Activated CD8-positive, alpha-beta memory T cell treated with anti-CD3 and anti-CD28 coated beads, Interleukin-2, amount 10 ng/mL, durations not matched to agents 7 days and 5 days (primary cell): ENCODE measurements at places on chromosomes 1 and 21. TPM values are rescaled to one million over a fixed set of nuclear protein-coding genes. Genes with fewer than 3 reads are reported as not detected.

Gene USH2A
- not detected for total RNA-seq

Gene MTARC1
- not detected for total RNA-seq

Gene CFAP45
- total RNA-seq = 1.6 TPM

Gene LIN28A
- total RNA-seq = not detected

Gene SLC30A2
- total RNA-seq = not detected

Gene PRR9
- total RNA-seq = not detected

Gene RAD54L
- total RNA-seq = 57.2 TPM

GRCh38 chr1:158901623-158902022 lies 29.7 kb upstream of the PYHIN1 start:
- H3K4me3 ChIP-seq = no peak overlapping the region
- no peak for DNase-seq
- H3K4me1 ChIP-seq = no peaks in the 10 kb centered on the region
- H3K36me3 ChIP-seq = no peaks in the 10 kb centered on the region

DNA sequence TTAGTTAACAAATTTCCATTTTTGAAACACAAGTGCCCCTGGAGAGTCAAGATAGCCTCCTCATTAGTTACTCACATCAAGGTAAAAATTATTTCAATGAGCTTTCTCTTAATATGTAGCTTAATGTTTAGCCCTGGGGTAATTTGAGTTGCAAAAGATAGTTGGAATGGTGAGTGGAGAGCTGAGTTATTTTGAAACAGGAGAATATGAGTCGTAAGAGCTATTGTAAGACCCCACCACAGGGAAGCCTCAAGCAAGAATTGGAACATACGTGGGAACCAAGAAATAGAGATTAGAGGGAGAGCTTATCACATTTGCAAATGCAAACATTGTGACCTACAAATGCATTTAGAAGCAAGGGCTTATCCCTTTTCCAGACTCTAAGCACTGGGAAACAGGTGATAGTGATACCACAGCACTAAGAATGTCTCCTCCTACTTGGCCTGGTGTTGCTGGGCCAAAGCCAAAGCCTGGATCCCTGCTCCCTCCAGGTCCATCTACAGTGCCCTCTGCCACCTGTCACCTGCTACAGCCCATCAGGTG lies 635.1 kb downstream of the PTPRC start:
- no peaks in the 10 kb centered on the region for H3K4me1 ChIP-seq
- H3K27me3 ChIP-seq = peaks cover 5% of the 10 kb centered on the region
- H3K4me3 ChIP-seq = no peak overlapping the region

GRCh38 chr1:161258439-161259344 lies at the start of gene PCP4L1:
TSS of gene PCP4L1 (plus strand) at chr1:161258745. CDS start at chr1:161258975, 230 bp downstream.
- peak within 1 kb of the TSS; percentile 53 for H3K4me3 ChIP-seq
- no peak within 1 kb of the TSS for H3K27ac ChIP-seq
- peaks cover 60% of the 10 kb centered on the region for H3K27me3 ChIP-seq

DNA sequence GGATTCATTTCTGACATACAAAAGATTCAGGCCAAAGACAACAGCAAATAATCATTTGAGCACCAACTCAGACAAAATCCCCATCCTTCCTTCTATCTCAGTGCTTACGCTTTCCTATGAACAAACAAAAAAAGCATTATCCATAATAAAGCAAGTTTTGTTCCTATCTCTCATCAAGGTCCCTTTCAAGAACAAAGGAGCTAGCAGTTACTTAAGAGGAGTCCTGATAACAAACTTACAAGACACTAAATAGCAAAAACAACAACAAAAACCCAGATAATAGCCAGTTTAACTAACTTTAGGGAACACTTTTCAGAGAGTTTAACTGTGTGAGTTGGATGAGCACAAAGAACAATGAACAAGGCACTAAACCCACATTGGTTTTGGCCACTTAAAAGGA lies 10.5 kb downstream of the EVI5 start:
- DNase-seq = no peak
- no peak overlapping the region for H3K27ac ChIP-seq
- peaks cover 53% of the 10 kb centered on the region for H3K27me3 ChIP-seq
- H3K4me1 ChIP-seq = no peaks in the 10 kb centered on the region
- no peak overlapping the region for H3K4me3 ChIP-seq

GRCh38 chr1:21212126-21212525 lies 35.4 kb upstream of the EIF4G3 start:
- H3K4me1 ChIP-seq = peaks cover 11% of the 10 kb centered on the region
- DNase-seq = no peak
- H3K4me3 ChIP-seq = no peak overlapping the region
- H3K36me3 ChIP-seq = no peaks in the 10 kb centered on the region
- H3K27me3 ChIP-seq = no peaks in the 10 kb centered on the region

DNA sequence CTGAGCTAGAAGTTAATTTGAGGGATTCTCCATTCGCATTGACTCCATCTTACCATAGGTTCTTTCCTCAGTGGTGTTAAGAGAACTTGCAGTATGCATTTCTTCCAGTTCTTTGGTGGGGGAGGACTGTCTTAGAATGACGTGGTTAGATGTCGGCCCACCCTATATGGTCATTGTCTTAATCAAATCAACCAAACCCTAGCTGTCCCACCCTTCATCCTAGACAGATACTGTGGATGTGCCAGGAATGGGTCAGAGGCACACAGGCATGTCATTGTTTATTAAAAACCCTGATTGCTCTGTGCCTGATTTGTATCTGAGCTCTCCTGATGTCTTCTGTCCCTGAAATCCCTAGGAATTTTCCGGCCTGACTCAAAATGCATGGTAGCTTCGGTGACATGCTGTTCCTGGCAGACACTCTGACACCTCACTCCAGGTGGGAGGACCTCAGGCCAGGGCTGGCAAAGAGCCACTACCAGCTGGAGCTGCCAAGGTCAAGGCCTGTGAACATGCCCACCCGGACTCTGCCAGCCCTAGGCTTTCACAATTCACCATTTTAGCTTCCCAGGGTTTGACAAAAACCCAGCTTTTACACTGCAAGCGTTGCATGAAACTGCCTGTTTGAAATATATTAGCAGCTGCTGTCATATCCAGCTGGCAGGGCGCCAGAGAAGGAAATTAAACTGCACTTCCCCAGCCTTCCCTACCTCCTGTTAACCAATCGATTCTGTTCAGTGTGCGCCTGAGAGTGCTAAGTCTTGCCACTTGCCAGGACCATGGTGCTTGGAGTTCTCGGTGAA lies 134.0 kb downstream of the FAM78B start:
- no peak for DNase-seq
- H3K27me3 ChIP-seq = peaks cover 8% of the 10 kb centered on the region
- H3K4me3 ChIP-seq = no peak overlapping the region
- H3K36me3 ChIP-seq = no peaks in the 10 kb centered on the region
- H3K27ac ChIP-seq = no peak overlapping the region
- no peaks in the 10 kb centered on the region for H3K4me1 ChIP-seq

DNA sequence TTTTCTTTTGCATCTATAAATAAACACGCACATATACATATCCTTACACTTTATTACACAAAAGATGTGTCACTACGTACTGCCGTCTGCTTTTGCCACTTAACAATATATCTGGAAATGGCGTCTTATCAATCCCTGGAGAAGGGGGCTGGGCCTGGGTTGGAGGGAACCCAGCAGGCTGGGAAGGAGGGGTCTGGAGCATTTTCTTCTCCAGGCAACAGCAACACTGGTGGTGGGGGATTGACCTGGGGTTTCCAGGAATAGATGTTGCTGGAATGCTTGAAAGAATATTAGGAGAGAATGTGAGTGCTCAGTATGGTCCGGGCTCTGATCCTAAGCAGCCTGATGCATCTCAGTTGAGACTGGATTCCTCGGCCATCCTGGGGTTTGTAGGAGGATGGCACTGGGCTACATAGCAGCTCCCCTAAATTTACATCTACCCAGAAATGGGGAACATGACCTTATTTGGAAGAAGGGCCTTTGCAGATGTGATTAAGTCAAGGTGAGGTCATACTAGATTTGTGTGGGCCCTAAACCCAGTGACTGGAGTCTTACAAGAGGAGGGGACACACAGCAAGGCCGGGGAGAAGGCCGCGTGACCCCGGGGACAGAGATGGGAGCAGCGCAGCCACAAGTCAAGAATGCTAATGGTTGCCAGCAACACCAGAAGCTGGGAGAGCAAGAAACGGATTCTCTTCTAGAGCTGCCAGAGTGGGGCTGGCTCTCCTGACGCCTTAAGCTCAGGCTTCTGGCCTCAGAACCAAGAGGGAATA lies 98.6 kb downstream of the SIK1 start:
- H3K4me3 ChIP-seq = no peak overlapping the region
- H3K36me3 ChIP-seq = no peaks in the 10 kb centered on the region
- H3K4me1 ChIP-seq = peaks cover 9% of the 10 kb centered on the region
- H3K27me3 ChIP-seq = peaks cover 11% of the 10 kb centered on the region
- no peak overlapping the region for H3K27ac ChIP-seq

DNA sequence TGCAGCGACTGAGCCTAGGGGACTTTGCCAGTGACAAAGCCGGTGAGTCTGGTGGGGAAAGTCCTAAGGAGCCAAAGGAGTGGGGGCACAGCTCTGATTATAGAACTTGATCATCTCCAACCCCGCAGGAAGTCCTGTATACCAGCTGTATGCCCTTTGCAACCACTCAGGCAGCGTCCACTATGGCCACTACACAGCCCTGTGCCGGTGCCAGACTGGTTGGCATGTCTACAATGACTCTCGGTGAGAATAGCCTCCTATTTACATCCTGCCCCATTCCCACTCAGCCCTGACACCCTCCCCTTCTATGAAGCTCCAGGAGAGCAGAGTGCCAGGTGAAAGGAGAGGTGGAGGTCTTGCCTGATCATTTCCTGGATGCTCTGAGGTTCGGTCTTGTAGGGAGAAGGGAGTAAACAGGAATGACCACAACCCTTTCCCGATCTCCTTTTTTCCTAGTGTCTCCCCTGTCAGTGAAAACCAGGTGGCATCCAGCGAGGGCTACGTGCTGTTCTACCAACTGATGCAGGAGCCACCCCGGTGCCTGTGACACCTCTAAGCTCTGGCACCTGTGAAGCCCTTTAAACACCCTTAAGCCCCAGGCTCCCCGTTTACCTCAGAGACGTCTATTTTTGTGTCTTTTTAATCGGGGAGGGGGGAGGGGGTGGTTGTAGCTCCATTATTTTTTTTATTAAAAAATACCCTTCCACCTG lies 1.2 kb upstream of the PPOX start:
- H3K27me3 ChIP-seq = no peaks in the 10 kb centered on the region
- peak overlapping the region; percentile 95 for H3K27ac ChIP-seq
- peak overlapping the region; percentile 83 for H3K4me3 ChIP-seq
- no peak for DNase-seq
- H3K36me3 ChIP-seq = peaks cover 14% of the 10 kb centered on the region

DNA sequence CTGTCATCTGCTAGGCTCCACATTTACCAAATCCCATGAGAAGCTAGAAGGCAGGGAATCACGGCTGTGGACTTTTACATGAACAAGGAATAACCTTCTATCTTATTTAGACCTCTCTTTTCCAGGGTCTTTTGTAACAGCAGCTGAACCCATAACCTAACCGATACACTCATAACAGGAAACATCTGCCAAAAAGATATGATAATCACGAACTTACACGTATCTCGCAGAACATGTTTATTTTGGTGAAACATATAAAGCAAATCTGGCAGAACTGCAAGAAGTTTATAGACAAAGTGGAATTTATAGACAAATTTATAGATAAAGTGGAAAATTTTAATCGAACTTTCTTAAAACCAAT lies 20.4 kb downstream of the TINAGL1 start:
- no peak overlapping the region for H3K27ac ChIP-seq
- no peak for DNase-seq
- peaks cover 14% of the 10 kb centered on the region for H3K4me1 ChIP-seq
- H3K27me3 ChIP-seq = peaks cover 28% of the 10 kb centered on the region
- no peak overlapping the region for H3K4me3 ChIP-seq

DNA sequence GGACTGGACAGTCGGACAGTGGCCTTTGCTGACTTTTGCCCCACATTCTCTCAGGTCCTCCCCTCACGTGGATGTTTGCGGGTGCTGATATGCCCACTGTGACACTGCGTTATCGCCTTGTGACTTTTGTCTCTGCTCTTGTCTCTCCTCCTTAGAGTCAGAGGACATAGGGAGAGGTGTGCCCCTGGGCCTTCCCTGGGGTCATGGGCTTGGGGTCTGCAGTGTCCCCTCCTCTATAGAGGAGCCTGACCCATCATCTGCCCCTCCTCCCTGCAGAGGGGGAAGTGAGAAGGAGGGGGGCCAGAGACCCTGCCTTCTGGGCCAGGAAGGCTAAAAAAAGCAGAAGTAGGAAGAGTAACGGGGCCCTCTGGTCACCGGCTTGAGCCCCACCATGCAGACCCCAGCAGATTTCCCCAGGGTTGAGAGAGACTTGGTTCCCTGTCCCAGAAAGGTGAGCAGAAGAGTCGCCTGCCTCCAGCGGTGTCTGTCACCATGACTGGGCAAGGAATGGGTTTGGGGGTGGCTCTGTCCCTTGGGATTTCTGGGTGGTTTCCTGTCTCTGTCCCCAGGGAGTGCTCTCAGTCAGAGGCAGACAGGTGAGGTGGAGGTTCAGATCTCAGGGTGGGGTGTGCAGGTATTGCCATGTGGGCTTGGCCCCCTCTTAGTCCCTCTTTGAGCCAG lies 13.3 kb downstream of the RPS6KA1 start:
- DNase-seq = no peak
- peaks cover 28% of the 10 kb centered on the region for H3K36me3 ChIP-seq
- peak overlapping the region; percentile 97 for H3K27ac ChIP-seq
- peaks cover 89% of the 10 kb centered on the region for H3K4me1 ChIP-seq

DNA sequence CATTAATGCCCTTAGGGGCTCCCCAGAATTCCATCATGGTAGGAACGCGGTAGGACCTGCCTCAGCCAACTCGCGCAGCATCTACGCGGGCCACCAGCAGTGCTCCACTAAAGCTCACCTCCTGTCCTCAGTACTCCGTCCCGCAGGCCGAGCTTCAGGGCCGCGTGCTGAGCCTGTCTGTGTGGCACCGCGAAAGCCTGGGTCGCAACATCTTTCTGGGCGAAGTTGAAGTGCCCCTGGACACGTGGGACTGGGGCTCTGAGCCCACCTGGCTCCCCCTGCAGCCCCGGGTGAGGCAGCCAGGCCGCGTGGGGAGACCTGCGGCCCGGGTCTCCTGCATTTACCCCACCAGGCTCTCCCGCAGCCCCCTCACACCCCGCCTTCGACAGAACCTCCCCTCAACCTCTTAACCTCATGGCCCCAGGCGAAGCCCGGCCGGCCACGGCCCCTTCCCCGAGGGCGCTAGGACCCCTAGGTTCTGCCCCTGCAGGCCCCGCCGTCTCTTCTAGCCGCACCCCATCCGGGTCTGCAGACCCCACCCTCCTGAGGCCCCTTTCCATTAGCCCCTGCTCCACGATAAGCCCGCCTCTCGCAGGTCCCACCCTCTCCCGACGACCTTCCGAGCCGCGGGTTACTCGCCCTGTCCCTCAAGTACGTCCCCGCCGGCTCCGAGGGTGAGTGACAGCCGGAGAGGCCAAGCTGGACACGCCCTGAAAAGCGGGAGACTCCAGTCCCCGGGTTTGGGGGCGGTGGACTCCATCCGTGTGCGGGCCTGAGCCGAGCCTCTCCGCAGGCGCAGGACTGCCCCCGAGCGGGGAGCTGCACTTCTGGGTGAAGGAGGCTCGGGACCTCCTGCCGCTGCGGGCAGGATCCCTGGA lies 9.1 kb downstream of the SYTL1 start:
- peaks cover 5% of the 10 kb centered on the region for H3K36me3 ChIP-seq
- no peaks in the 10 kb centered on the region for H3K27me3 ChIP-seq
- DNase-seq = no peak
- H3K4me3 ChIP-seq = no peak overlapping the region
- H3K4me1 ChIP-seq = peaks cover 13% of the 10 kb centered on the region

GRCh38 chr1:172719694-172720138 lies 60.8 kb downstream of the FASLG start:
- H3K27ac ChIP-seq = peak overlapping the region; percentile 56
- DNase-seq = no peak
- peaks cover 47% of the 10 kb centered on the region for H3K4me1 ChIP-seq
- H3K4me3 ChIP-seq = no peak overlapping the region
- no peaks in the 10 kb centered on the region for H3K27me3 ChIP-seq
- H3K36me3 ChIP-seq = peaks cover 11% of the 10 kb centered on the region

GRCh38 chr1:91805311-91805801 lies 80.6 kb downstream of the TGFBR3 start:
- peaks cover 15% of the 10 kb centered on the region for H3K27me3 ChIP-seq
- H3K4me1 ChIP-seq = peaks cover 64% of the 10 kb centered on the region
- no peak overlapping the region for H3K4me3 ChIP-seq
